ENCODE measurements at places on chromosomes 6 and 20.

GRCh38 chr6:130959951-130960350 is 103.1 kb downstream of the EPB41L2 start:
- DNase-seq: no peak

GRCh38 chr6:107642095-107642860 is 152.4 kb downstream of the SOBP start:
- DNase-seq: no peak

GRCh38 chr6:151290877-151291721 is 51.3 kb downstream of the AKAP12 start:
- no peak for DNase-seq

DNA sequence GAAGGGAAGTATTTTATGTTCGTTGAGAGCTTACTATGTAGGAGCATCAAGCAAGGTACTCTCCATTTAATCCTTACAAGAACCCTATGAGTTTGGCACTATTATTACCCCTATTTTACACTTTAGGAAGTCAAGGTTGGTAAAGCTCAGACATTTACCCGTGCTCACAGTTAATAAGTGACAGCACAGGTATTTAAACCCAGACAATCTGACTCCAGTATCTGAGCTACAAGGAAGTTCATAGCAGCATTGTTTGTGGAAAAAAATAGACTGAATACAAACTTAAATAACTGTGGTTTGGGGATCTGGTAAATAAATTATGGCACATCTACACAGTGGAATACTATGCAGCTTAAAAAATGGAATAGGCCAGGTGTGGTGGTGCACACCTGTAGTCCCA is 21.2 kb upstream of the GMNN start:
- DNase-seq: no peak

GRCh38 chr20:49273696-49274277 is 4.1 kb downstream of the ZNFX1 start:
- no peak for DNase-seq

GRCh38 chr6:169847141-169847674 is 95.8 kb downstream of the ERMARD start:
- DNase-seq: no peak

GRCh38 chr6:36692861-36693702 is 4.5 kb upstream of the RAB44 start:
- no peak for DNase-seq

- no peak for DNase-seq
Measured at GRCh38 chr6:132341646-132342045, 59.6 kb downstream of the MOXD1 start.

GRCh38 chr6:13242178-13242577 is 86.2 kb downstream of the TBC1D7 start:
- DNase-seq: no peak

GRCh38 chr6:169853196-169854082 is 102.0 kb downstream of the ERMARD start:
- DNase-seq: no peak

GRCh38 chr6:69865126-69865525 is 1.2 kb upstream of the COL19A1 start:
- no peak for DNase-seq

DNA sequence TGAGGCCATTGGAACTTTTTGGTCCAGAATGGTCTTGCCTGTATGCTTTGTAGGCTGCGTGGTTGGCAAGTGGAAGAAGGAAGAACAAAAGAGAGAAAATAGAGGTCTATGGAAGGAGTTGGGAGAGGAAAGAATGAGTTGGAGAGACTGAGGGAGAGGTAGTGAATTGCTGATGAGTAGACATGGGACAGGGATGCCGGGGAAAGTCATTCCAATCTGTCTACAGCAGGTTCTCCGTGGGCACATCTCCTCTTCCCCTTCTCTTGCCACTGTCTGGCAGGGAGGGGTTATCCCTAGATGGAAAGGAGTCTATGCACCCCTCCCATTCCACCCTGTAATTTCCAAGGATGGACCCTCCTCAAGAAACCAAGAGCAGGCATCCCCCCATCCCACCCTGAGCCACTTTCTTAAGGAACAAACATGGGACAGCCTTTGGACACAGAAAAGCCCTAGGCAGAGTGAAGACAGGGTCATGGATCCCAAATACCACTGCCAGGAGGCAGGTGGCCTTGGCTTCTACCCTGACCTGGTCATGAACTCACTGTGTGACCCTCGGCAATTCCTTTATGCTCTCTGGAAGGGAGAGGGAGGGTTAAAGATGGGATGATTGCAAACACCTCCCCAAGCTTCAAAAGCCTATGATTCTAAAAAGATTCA is 196.9 kb downstream of the LRFN2 start:
- no peak for DNase-seq

GRCh38 chr20:35327074-35327976 is 35.1 kb upstream of the FAM83C start:
- DNase-seq: no peak

- DNase-seq: no peak
Measured at GRCh38 chr6:37392821-37393220, 39.0 kb downstream of the RNF8 start.

- DNase-seq: peak; percentile 50
Measured at GRCh38 chr6:27757307-27757706, 154.9 kb downstream of the OR2B2 start.

DNA sequence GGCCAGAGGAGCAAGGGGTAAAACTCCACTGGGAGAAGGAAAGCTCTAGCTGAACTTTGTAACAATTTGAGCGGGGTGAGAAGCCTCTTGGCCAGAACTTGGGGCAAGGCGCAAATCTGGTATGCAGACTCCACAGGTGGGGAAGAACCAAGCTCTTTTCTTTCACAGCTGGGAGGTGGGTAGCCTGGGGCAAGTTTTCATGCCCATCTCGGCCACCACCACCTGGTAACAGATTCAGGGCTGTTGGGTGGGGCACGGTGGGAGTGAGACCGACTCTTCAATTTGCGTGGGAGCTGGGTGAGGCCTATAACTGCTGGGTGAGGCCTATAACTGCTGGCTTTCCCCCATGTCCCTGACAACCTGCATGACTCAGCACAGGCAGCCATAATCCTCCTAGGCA is 37.5 kb downstream of the SDHAF4 start:
- no peak for DNase-seq

DNA sequence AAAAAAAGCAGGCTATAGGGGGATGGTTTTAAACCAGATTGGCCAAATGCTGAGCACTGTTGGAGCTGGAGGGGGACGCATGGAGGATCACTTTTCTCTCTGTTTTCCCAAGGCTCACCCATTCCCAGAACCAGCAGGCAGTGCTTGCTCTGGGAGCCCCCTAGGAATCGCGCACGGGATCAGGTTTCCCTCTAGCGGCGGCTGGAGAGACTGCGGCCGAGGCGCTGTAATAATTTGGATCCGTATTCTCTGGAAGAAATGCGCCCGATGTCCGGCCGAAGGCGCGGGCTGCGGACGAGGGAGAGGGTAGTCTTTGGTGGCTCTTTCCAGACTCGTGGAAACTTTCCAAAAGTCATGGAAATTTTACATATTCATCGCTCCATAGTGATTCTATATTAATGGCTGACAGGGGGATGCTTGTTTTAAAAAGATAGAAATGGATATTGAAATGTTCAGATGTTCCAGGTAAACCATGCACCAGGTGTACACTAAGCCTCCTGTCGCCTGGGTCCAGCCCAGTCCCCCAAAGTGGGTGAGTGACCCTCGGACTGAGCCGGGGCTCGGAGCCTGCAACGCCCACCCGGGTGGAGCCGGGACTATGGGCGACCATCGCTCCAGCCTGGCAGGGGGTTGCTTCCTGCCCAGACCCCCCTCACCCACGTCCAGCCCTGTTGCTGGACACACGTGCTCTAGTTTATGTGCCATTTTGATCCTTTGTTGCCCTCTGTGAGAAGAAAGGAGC is 78.7 kb upstream of the PHACTR3 start:
- DNase-seq: peak; percentile 7

- DNase-seq: no peak
Measured at GRCh38 chr20:38812182-38812581, 6.7 kb downstream of the PPP1R16B start.

- no peak for DNase-seq
Measured at GRCh38 chr20:41406353-41406752, 39.7 kb upstream of the EMILIN3 start.
